ENCODE measurements at places on chromosomes 5 and 9.

- no peak for DNase-seq
These were observed 458.5 kb downstream of the MAT2B start for GRCh38 chr5:163963881-163964280.

DNA sequence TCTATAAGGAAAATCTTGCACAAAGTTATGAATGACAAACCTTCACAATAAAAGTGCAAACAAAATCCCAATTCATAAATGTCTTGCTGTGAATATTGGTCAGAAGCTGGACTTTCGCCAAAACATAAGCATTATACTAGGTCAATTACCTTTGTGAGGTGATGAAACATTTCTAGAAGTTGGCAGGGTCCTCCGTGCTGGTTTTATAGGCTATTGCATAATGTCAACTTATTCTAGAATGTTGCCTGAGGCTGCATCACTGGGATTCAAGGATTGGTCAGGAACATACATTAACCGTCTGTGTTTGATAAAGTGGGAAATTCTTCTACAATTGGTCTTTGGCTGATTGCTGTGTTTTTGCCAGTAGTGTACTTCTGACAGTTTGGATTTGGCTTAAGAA, 49.8 kb upstream of the PALM2AKAP2 start:
- no peak for DNase-seq

DNA sequence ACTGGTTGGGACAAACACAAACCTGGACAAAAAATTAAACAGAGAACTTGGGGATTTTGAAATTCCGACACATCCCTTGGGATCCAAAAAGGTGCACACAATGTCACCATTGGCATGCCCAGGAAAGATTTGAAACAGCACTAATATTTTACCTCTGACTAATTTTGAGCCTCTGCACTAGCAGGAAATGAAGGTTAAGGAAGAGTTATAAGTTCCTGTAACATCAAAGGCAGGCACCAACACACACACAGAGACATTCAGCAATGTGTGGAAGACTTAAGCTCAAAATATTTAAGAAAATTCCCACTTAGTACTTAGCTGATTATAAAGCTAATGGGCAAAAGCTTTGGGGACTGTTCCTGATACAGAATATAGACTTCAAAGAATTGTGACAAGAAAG, 247.0 kb downstream of the CDH9 start:
- no peak for DNase-seq

- no peak for DNase-seq
These were observed 160.1 kb downstream of the ACER2 start for GRCh38 chr9:19568946-19569345.

DNA sequence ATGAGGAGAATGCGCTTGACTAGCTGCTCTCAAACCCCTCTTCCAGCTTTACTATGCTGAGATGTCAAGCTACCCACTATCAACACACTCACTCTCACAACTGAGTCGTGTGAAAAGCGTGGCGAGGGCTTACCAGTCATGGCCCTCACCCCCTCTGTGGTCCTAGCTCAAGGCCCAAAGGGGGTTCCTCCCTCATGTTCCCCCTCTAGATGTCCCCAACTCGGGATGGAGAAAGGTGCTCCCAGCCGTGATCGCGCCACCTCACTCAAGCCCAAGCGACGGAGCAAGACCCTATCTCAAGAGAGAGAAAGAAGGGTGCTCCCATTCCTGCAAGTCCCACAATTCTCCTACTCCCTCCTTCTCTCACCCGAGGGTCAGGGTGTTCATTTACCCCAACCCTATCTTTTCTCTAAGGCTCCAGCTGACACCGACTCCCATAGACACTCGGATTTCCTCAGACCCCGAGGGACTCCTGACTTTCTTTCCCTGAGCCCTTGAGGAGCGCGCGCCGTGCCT, 559 bp downstream of the SLC38A9 start:
- DNase-seq: no peak

- no peak for DNase-seq
These were observed 72.8 kb upstream of the EFNA5 start for GRCh38 chr5:107743373-107744000.

DNA sequence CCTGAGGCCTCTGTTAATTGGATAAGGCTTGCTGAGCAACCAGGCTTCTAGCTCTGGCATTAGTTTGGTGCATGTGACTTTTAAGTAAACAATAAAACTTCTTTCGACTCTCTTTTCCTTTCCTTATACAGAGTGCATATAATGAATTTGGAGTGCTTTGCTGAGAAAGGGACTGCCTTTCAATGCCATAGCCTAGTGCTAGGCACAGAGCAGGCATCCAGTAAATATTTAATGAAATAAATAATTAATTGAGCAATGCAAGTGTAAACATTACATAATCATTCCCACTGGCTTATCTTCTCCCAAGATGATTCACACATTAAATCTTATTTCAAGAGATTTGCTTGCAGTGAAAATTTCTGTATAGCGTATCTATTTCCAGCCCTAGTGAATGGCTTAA, 74.1 kb downstream of the NMUR2 start:
- DNase-seq: no peak

DNA sequence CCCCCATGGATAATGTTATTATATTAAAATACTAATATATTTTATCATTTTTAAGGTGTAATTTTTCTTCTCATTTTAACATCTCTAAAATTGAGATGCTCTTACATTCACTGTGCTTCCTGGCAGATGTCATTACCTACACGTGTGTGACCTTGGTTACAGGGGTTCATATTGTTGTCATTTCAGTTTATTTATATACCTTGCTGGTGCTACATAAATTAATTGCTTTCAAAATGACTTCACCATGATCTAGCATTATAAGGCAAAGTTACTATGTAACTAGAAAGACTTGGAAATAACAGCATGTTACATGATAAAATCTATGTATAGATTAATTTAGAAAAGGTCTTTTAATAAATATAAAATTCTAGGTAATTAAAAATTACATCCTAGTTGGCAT, 60.9 kb downstream of the ARHGEF28 start:
- no peak for DNase-seq

DNA sequence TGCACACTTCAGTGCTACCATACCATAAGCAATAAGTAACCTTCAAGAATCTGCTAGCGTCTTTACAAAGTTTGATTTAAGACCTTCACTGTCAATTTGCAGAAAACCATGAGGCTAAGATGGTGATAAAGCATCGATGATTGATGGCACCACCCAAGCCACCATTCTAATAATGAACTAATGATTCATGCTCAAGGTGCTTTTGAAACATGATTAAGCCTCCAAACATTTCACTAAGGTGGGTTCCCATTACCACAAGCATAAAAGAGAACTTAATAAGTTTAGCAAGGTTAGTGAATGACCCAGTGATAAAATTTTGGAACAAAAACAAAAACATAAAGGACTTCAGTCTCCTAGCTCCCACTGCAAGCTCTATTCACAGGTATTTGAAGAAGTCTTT, 214.7 kb downstream of the FBXL17 start:
- DNase-seq: no peak
